GM23248 (cell line): ENCODE measurements at places on chromosomes 3 and 15.

GRCh38 chr3:128555098-128555825 is 62.3 kb upstream of the GATA2 start:
- no peak for DNase-seq

DNA sequence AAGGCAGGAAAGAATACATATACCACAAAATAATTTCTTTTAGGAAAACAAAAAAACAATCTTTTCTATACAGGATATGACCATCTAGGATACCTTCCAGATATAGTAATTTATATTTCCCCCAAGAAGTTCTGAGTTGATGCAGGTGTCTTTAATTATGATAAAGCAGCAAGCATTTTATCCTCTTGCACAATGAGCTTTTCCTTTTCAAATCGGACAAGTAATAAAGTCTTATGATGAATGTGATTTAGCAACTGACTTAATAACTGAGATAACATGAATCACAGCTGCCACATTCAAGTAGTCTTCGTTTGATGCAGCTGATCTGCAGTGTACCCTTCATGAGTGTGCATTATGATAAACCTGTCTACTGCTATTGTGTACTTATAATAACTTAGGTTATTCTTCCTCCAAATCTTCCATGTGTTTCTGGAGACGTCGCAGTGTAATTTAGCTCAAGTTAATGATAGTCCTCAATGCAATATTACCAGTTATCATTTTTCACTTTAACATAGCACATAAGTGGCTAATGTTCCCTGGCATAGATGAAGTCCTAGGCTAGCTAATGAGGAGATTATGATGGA is 260.3 kb upstream of the MRPL3 start:
- DNase-seq, result peak; percentile 26

- DNase-seq, result peak; percentile 58
Observed at GRCh38 chr3:140922634-140923033, 19.0 kb upstream of the SLC25A36 start.

GRCh38 chr3:73409138-73409763 is 215.5 kb downstream of the PDZRN3 start:
- DNase-seq, result peak; percentile 93

DNA sequence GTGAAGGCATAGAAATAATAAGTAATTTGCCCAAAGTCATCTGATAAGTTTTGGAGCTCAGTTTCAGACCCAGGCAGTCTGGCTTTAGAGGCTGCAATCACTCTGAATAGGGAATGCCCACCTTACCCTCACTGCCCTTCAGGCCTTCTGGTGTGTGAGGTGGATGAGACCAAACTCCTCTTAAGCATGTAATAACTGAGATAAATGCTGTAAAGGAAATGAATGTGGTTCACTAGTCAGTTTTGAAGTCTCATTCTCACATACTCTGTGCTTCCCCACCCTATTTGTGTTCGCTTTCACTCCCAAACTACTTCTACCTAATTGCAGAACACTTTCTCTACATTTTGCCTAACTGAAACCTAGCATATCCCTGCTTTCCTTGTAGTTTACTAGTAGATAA is 144.1 kb downstream of the FILIP1L start:
- DNase-seq, result no peak

DNA sequence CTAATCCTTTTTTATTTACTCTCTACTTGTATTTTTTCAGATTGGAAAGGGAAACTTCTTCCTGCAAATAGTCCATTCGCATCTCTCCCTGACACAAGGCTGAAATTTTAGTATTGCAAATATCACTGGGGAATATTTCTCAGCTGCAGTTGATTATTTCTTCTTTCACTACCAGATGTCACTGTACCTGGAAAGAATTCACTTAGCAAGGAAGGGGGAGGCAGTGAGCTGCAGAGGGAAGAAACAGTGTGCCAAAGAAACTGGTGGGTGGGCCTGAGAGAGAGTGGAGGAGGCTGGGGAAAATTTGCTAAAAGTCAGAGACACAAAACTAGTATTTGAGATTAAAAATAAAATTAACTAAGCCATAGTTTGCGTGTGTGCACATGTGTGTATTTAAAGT is 142.3 kb upstream of the STT3B start:
- no peak for DNase-seq
